Stimulated activated CD4-positive, alpha-beta T cell treated with anti-CD3 and anti-CD28 coated beads, Interleukin-2, amount 100 ng/mL, for 24 hours (primary cell): ENCODE measurements at places on chromosomes 3 and 15.

GRCh38 chr15:66233487-66234415, 19.8 kb downstream of the MEGF11 start:
- no peak for DNase-seq

DNA sequence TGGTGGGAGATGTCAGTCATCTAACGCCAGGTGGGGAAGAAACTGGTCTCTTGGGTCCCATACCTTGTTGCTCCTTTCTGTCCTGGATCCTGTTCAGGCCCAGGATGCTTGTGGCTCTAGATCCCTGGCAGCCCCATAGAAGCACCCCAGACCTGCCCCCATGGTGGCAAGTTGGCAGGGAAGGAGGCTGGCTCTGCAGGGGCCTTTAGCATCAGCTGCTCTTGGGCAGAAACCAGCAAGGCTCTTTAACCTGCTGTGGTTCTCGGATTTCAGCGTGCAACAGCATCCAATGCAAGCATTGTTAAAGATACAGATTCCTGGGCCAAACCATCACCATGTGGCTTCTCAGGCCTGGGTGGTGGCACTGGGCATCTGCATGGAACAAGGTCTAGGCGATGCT, 75.8 kb downstream of the SNRK start:
- no peak for DNase-seq

GRCh38 chr3:119834754-119835370, 53.0 kb downstream of the NR1I2 start:
- no peak for DNase-seq

DNA sequence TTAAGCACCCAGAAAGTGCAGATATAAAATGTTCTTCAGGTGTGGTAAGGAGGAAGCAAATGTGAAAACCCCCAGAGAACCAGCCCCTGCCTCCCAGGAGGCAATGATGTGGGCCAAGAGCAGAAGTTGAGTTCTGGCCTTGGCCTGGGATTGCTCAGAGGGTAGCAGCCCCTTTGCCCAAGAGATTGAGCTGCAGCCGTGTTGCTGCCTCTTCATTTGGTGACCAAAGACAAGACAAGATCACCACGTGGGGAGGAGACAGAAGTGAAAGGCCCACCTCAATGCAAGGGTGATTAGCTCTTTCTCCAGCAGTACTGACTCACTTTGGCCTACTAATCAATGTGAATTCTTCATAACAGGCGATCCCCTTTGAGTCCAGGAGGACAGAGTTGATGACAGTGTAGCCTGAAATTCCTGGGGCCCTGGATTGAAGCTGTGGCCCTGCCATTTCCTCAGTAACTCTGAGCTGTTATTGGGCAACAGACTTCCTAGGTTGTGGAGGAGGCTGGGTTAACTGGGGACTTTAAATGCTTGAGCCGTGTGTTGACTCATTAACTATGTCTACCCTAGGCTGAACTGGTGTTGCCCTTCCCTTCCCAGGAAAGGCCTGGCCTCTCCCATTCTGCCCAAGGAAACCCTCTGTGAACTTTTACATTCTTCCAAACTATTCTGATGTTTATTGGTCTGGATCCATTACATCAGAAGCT, 86.5 kb downstream of the ST6GAL1 start:
- no peak for DNase-seq

GRCh38 chr15:66298803-66299251, 5.5 kb downstream of the DIS3L start:
- DNase-seq, result no peak

GRCh38 chr3:129556358-129556695, 13.4 kb downstream of the H1-8 start:
- DNase-seq, result no peak

DNA sequence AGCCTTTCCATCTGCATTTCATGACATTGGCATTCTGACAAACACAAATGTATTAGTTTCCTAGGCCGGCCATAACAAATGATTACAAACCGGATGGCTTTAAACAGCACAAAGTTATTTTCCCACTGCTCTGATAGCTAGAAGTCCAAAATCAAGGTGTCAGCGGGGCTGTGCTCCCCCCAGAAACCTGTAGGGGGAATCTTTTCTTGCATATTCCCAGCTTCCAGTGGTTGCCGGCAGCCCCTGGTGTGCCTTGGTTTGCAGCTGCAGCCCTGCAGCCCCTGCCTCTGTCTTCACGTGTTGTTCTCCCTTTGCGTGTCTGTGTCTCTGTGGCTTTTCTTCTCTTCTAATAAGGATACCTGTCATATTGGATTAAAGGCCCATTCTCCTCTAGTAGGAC, 79.0 kb upstream of the CDV3 start:
- DNase-seq, result no peak

- no peak for DNase-seq
Observed at GRCh38 chr15:32664796-32665195, 23.3 kb downstream of the SCG5 start.

DNA sequence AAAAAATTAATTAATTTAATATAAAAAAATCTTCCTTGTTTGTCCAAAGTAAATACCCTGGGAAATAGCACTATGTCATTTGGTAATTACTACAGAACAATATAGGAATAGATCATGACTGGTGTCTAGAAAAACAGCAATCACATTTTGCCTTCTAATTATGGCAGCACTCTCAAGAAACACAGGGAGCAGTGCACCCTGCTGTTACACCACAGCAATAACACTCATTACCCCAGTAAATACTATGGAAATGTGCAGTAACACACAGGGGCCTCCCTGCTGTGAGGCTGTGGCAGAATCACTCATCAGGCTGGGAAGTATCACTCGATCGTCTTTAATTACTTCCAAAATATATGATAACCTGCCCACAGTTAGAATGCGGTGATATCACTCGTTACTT, 646.0 kb downstream of the TUSC7 start:
- DNase-seq, result no peak

GRCh38 chr3:19029837-19030521, 118.3 kb upstream of the KCNH8 start:
- DNase-seq, result no peak

GRCh38 chr3:154759966-154760365, 320.2 kb upstream of the MME start:
- DNase-seq, result no peak

- no peak for DNase-seq
Observed at GRCh38 chr3:19931767-19932188, 2.2 kb downstream of the EFHB start.

DNA sequence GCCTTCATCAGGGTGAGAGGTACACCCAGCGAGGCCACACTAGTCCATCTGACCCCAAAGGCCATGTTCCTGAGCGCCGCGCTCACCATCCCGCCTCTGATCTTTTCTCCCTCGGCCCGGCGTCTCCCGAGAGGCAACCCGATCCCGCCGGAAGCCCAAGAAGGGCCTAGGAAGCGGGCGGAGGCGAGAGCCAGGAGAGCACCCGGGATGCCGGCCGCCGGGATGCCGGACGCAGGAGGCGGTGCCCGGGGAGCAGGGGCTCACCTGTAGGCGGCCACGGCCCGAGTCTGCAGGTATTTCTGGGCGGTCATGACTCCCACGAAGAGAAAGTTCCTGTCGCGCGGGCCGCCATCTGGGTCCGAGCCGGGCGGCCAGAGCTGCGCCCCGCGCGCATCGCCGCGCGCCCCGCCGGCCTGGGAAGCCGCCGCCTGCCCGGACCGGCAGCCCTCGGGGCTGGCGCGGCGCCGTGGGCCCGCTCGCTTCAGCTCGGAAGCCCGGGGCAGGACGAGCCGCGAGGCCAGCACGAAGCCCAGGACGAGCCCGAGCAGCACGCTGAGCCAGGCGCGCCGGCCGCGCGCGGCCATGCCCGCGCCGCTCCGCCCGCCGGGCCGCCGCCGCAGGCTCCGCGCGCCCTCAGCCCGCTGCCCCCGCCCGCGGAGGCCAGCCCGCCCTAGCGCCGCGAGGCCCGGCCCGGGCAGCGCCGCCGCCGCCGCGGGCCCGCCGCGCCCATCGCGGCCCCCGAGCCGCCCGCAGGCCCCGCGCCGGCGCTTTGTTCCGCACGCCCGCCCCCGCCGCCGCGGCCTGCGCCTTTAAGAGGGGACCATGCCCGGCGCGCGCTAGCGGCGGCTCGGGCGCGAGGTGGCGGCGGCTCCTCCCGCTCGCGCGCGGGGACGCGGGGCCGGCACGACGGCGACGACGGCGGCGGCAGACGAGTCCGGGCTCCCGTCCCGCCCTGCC, 697 bp downstream of the CHSY1 start:
- DNase-seq, result peak; percentile 33

DNA sequence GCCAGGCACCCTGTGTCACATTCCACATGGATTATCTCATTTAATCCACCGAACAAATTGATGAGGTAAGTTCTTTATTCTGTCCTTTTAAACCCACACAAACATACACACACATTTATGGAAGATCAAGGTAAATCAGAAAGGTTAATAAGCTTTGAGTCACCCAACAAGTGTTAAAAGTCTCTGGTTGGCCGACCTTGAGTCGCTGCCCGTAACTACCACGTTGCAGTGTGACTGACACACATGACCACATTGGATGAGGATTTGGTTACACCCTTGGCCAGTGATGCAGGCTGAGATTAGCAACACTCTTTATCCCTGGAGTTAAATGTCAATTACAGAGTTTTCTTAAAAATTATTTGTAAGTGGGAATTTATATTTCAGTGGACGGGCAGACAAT, 19.2 kb downstream of the FOXP1 start:
- no peak for DNase-seq

DNA sequence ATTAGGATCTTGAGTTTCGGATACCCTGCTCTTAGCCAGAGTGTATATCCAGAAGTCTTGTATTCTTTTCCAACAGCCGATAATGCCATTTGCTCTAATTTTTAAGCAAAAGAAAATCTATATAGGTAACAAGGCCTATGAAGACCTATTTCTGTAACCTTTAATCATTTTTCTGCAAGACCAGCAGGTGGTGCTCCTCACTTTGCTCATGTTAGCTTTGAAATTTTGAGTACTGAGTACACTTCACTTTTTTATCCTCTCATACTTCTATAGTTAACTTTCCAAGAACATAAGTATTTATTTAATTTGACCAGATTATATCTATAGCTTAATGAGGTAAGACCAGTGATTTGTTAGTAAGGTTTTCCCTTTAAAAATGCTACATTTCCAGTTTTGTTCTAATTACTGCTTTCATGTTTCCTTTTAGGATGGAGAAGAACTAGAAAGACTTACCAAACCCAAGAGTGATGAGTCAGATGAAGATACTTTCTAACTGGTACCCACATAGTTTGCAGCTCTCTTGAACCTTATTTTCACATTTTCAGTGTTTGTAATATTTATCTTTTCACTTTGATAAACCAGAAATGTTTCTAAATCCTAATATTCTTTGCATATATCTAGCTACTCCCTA, 20.5 kb downstream of the SLC35A5 start:
- DNase-seq, result peak; percentile 39

GRCh38 chr3:136685882-136686281, 66.3 kb downstream of the STAG1 start:
- DNase-seq, result no peak

DNA sequence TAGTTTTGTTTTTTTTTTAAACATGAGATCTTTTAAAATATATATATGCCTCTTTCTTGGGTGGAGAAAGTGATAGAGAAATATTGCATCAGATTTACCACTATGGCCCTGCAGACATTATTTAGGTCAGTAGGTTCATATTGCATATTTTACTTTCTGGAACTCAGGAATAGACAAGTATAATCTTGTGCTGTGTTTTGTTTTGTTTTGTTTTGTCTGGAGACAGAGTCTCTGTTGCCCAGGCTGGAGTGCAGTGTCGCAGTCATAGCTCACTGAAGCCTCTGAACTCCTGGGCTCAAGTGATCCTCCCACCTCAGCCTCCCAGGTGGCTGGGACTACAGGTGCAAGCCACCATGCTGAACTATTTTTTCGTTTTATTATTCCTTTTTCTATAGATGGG, 21.5 kb upstream of the DUT start:
- no peak for DNase-seq

DNA sequence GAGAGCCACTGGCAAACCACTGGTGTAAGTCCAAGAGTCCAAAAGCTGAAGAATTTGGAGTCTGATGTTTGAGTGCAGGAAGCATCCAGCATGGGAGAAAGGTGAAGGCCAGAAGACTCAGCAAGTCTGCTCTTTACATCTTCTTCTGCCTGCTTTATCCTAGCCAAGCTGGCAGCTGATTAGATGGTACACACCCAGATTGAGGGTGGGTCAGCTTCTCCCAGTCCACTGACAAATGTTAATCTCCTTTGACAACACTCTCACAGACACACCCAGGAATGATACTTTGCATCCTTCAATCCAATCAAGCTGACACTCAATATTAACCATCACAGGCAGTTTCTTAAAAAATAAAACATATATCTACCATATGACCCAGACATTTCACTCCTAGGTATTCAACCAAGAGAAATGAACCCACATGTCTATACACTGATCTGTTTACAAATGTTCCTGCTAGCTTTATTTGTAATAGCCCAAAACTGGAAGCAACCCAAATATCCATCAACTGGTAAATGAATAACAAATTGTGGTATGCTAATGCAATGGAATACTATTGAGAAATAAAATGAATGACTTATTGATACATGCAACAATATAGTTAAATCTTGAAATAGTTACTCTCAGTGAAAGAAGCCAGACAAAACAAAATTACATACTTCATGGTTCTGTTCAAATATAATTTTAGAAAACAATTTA, 373.8 kb downstream of the ZNF385D start:
- no peak for DNase-seq

GRCh38 chr3:46711760-46712159, 5.9 kb downstream of the PRSS50 start:
- no peak for DNase-seq

GRCh38 chr3:38313263-38313662, 31.2 kb downstream of the SLC22A14 start:
- DNase-seq, result no peak

DNA sequence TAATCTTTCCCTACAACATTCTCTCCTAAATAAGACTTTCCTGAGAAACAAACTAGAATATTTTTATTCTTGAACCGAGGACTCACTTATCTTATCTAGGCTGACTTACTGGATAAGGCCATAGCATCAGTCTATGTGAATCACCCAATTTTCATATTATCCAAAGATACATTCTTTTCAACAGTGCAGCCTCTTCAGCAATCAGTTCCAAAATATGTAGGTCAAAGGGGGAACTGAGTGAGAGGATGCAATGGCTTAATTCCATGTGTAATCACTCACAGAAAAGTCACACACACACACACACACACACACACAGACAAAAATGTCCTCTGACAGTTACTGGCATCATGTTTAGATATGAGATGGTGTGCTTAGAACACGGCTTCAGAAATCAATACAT, 31.5 kb upstream of the MECOM start:
- no peak for DNase-seq

- no peak for DNase-seq
Observed at GRCh38 chr3:55543181-55543614, 56.1 kb upstream of the WNT5A start.
